ENCODE measurements at places on chromosomes 5 and 9. TPM values are rescaled to one million over a fixed set of nuclear protein-coding genes. Genes with fewer than 3 reads are reported as not detected.

SPINK4 gene
- total RNA-seq = not detected

DNA sequence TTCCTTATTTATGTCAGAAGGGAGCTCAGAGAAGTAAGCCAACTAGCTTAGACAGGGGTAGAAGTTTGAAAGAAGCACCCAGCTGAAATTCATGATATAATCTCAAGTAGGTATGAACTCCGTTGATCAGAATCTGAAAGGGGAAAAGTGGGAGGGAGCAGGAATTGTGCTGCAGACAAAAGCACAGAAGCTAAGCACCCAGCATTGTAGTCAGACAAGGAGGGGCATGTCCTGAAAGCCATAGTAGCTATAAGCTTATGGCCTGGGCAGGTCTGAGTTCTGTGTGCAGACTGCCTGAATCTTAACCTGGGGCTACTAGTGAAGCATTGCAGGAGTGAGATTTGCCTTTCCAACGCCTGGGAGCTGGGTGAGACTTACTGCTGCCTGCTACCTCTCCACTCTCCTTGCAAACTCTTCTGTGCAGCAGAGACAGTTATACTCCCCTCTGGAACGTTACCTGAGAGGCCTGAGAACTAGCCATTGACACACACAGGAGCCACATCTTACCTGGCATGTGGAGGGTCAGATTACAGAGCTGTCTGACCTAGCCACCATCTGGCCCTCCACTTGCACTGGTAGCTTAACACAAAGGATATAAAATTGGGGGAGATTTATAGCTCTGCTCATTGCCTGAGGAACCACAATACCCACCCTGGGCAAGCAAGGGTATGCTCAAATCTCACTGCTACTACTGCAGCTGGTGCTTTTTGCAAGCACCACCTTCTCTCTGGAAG, 9.8 kb upstream of the CYLC2 start:
- no peak for DNase-seq
- no peaks in the 10 kb centered on the region for H3K27me3 ChIP-seq
- no peaks in the 10 kb centered on the region for H3K4me1 ChIP-seq
- no peak overlapping the region for H3K4me3 ChIP-seq
- H3K36me3 ChIP-seq = no peaks in the 10 kb centered on the region

SGTB gene
- total RNA-seq = 18.2 TPM

CCL28 gene
- total RNA-seq = 11.9 TPM

DNA sequence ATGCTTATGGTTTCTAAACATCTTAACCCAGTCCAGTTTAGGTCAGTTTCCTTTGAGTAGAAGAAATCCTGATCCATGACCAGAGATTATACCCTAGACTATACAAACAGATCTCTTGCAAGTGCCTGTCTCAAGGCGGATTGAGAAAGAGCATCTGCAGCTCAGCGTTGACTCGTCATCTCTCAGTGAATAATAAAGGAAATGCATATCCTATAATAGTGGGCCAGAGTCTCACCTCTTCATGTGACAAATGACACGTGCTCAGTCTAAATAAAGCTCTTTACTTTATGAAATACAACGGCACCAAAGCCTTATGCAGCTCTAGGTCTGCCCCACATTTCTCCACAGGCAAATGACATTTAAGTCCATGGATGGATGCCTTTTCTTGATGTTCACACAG, 179.4 kb upstream of the NR3C1 start:
- no peak for DNase-seq
- no peak overlapping the region for H3K4me3 ChIP-seq
- H3K27me3 ChIP-seq = no peaks in the 10 kb centered on the region
- no peaks in the 10 kb centered on the region for H3K36me3 ChIP-seq
- H3K4me1 ChIP-seq = peaks cover 22% of the 10 kb centered on the region

- no peaks in the 10 kb centered on the region for H3K36me3 ChIP-seq
- H3K27ac ChIP-seq = no peak overlapping the region
- DNase-seq = no peak
- no peak overlapping the region for H3K4me3 ChIP-seq
- no peaks in the 10 kb centered on the region for H3K4me1 ChIP-seq
Observed at GRCh38 chr9:84212982-84213381, 127.6 kb downstream of the SLC28A3 start.

CD74 gene
- 290 TPM for total RNA-seq

DNA sequence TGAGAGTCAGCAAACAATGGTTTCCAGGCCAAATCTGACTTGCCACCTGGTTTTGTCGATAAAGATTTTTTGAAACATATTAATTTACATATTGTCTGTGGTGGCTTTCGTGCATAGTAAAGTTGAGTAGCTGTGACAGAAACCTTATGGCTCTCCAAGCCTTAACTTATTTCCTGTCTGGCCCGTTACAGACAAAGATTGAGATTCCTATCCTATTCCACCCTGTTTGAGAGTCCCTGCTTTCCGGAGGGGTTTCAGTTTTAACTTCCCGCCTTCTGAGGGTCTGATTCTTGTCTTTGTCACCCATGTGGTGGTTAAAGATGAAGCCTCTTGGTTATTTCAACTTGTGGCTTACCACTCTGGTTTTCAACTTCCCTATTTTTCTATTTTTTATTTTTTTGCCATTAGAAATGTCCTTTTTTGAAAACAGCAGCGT, 11.4 kb downstream of the OTULIN start:
- peaks cover 65% of the 10 kb centered on the region for H3K36me3 ChIP-seq
- H3K4me1 ChIP-seq = peaks cover 72% of the 10 kb centered on the region
- peak overlapping the region; percentile 56 for H3K4me3 ChIP-seq
- no peak for DNase-seq
- no peaks in the 10 kb centered on the region for H3K27me3 ChIP-seq

- H3K36me3 ChIP-seq = peaks cover 7% of the 10 kb centered on the region
- no peak for DNase-seq
- no peaks in the 10 kb centered on the region for H3K27me3 ChIP-seq
- no peak overlapping the region for H3K4me3 ChIP-seq
- H3K27ac ChIP-seq = no peak overlapping the region
- H3K4me1 ChIP-seq = peaks cover 6% of the 10 kb centered on the region
Observed at GRCh38 chr5:102809033-102809432, 53.9 kb downstream of the PAM start.

TICAM2 gene
- 1.1 TPM for total RNA-seq

DNA sequence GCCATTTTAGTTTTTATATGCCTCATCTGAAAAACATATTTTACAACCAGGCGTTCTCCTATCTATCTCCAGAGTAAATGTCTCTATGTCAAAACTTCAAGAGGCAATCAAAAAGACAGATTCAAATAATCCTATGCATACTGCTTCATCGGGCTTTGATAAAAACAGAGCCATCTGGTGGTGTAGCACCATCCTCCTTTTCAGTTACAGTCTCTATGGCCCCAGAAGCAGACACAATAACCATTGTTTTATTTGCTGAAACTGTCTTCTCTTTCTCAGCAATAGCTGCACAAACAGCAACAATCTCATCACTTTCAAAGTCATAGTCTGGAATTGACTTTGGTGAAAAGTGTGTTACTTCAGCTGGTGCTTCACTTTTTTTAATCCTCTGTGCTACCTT, 36.3 kb downstream of the PTGER4 start:
- H3K36me3 ChIP-seq = peaks cover 27% of the 10 kb centered on the region
- H3K27me3 ChIP-seq = no peaks in the 10 kb centered on the region
- no peak for DNase-seq
- H3K4me3 ChIP-seq = no peak overlapping the region
- H3K4me1 ChIP-seq = peaks cover 9% of the 10 kb centered on the region

DNA sequence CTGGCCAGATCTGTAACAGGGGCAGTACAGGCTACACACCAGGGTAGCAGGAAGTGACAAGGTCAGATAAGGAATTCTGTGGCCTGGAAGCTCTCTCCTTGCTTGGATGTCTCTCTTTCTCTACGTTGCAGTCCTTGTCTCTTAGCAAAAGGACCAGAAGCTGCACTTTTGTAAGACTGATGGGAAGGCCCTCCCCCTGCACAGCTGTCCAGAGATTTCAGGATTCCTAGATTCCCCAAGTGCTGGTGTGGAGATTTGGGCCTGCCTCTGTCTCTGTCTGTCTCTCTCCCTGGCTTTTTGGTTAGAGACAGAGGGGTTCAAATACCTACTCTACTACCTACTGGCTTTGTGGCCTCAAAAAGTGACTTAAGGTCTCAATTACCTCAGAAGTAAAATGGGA, 10.0 kb upstream of the CNTFR start:
- no peak for DNase-seq
- H3K27ac ChIP-seq = no peak overlapping the region
- H3K27me3 ChIP-seq = peaks cover 23% of the 10 kb centered on the region
- H3K36me3 ChIP-seq = no peaks in the 10 kb centered on the region
- H3K4me1 ChIP-seq = no peaks in the 10 kb centered on the region
- H3K4me3 ChIP-seq = no peak overlapping the region

DNA sequence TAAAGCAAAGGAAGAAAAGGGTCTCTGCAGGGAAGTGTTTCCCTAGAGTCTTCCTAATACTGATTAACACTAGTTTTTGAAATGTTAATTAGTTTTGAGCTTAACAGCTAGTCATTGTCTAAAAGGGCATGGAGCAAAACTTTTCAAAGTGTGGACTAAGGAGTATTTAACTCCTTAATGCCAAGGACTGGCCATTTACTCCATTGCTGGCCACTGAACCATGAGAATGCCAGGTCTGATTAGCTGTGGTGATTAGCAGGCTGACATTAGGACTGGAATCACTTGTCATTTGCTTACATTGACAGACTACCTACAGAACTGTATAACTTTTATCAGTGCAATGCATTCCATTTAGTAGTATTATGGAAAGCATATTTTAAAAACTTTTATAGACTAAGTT, 987.0 kb downstream of the NR2F1-AS1 start:
- no peak overlapping the region for H3K27ac ChIP-seq
- no peak for DNase-seq
- H3K4me3 ChIP-seq = no peak overlapping the region
- H3K4me1 ChIP-seq = no peaks in the 10 kb centered on the region

TMEM232 gene
- total RNA-seq = 1.2 TPM

GRCh38 chr9:132776268-132776667, 101.8 kb downstream of the AK8 start:
- H3K36me3 ChIP-seq = peaks cover 22% of the 10 kb centered on the region
- no peak overlapping the region for H3K4me3 ChIP-seq
- H3K4me1 ChIP-seq = peaks cover 26% of the 10 kb centered on the region
- H3K27ac ChIP-seq = no peak overlapping the region

GRCh38 chr9:35074791-35075190, 2.4 kb upstream of the VCP start:
- H3K36me3 ChIP-seq = peaks cover 58% of the 10 kb centered on the region
- no peak overlapping the region for H3K27ac ChIP-seq
- peaks cover 6% of the 10 kb centered on the region for H3K27me3 ChIP-seq
- H3K4me3 ChIP-seq = no peak overlapping the region

GRCh38 chr5:43523662-43524072, 8.7 kb upstream of the C5orf34 start:
- peaks cover 3% of the 10 kb centered on the region for H3K4me1 ChIP-seq
- H3K4me3 ChIP-seq = no peak overlapping the region
- H3K27me3 ChIP-seq = no peaks in the 10 kb centered on the region
- H3K36me3 ChIP-seq = peaks cover 23% of the 10 kb centered on the region

DNA sequence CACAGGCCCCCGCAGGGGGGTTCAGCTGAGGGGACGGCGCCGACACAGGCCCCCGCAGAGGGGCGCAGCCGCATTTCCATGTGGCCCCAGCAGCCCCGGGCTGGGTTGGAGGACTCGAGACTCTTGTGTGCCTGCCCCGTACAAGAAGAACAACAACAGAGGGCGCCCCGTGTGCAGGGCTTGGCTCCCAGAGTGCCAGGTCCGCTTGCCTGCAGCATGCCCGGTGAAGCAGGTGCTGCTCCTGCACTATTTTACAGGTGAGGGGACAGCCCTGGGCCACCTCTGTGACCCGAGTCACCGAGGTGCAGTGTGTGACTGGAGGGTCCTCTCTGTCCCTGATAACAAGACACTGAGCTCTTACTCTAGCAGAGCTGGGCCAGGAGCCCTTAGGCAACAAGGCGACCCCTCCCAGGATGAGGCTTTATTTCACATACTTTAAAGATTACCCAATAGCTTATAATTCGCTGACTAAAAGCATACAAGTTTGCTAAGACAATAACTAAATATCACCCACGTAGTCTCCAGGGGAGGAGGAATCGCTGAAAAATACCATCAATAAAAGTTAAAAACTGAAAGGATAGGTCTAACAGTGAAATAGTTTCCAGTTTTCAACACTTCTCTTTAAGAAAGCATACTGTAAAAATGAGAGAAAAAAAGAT, 41.7 kb upstream of the SLC9A3 start:
- no peak overlapping the region for H3K27ac ChIP-seq
- DNase-seq = no peak
- H3K36me3 ChIP-seq = no peaks in the 10 kb centered on the region
- peaks cover 33% of the 10 kb centered on the region for H3K27me3 ChIP-seq
- no peak overlapping the region for H3K4me3 ChIP-seq

DNA sequence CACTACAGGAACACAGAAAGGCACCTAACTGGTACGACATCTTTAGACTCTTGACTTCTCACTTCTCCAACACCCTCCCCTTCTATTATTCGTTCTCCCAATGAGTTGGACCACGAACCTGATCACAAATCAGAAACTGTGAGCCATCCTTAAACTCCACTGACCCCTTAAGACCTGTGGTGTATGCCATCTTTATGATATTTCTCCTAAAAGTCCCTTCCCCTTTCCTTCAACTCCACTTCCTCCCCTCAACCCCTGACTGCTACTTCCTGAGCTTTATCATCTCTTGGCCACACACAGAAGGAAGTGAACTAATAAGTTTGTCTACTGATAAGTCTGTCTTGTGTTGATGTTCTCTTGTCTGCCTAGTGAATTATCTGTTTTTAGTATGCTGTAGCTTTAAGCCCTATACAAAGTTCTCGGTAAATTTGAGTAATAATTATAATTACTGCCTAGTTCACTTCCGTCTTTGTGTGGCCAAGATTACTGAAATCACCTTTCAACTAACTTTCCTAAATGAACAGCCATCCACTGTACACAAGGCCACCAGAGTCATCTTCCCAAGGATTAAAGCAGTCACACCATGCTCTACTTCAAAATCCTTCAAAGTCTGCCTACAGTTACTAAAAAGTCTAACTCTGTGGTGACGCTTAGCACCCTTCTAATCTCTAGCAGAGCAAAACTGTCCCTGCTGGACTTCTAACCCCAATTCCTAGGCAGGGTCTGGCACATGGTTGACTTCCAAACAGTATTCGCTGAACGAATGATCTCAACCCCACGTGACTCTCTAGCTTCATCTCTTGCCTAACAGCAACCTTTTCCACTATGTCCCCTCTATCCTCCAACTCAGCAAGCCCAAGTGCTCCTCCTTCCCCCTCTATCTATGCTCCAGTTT, 23.2 kb downstream of the ELOVL7 start:
- H3K36me3 ChIP-seq = no peaks in the 10 kb centered on the region
- H3K4me3 ChIP-seq = no peak overlapping the region
- DNase-seq = no peak
- H3K27ac ChIP-seq = no peak overlapping the region
- no peaks in the 10 kb centered on the region for H3K27me3 ChIP-seq

CARD9 gene
- total RNA-seq = 1.5 TPM

DNA sequence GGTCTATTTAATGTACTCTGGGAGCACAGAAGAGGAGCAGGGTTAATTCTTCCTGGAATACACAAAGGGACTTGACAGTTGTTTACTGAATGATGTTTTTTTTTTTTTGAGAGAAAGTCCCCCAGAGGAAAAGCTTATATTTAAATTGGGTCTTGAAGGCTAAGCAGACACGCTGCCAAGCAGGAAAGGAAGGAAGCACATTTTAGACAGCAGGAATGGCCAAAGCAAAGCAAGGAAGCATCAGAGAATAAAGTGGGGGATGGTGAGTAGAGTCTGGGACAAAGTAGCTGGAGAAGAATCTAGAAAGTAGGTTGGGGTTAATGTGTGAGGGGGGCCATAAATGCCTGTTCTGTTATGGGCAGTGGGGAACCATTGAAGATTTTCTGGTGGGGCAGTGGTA, 21.5 kb downstream of the ZNF346 start:
- no peak overlapping the region for H3K4me3 ChIP-seq
- no peaks in the 10 kb centered on the region for H3K27me3 ChIP-seq
- H3K27ac ChIP-seq = no peak overlapping the region

ERBIN gene
- 38.3 TPM for total RNA-seq

Data from activated naive CD8-positive, alpha-beta T cell treated with anti-CD3 and anti-CD28 coated beads for 36 hours (primary cell).